AG09309 (cell line): ENCODE measurements at places on chromosomes 7 and 10.

DNA sequence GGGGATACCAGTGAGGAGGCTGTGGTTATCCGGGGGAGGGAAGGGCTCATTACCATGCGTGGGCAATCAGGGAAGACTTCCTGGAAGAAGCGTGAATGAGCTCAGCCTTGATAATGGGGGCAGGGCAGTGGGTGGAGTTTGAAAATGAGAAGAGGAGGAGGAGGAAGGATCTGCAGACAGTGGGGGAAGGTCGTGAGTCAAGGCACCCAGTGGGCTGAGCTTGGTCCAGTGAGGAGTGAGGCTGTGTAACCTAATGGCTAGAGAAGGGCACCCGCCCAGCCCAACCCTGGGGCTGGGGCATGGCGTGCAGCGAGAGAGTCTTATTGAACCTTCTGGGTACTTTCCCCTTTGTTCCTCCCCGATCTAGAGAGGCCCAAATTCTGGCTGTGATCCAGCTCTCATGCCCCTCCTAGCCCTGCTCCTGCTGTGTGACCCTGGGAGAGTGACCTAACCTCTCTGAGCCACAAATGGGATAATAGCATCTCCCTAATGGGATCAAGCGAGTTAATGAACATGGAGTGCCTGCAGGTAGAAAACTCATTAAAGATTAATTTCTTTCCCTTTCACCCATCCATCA, 31.5 kb downstream of the CLIP2 start:
- no peak for DNase-seq

DNA sequence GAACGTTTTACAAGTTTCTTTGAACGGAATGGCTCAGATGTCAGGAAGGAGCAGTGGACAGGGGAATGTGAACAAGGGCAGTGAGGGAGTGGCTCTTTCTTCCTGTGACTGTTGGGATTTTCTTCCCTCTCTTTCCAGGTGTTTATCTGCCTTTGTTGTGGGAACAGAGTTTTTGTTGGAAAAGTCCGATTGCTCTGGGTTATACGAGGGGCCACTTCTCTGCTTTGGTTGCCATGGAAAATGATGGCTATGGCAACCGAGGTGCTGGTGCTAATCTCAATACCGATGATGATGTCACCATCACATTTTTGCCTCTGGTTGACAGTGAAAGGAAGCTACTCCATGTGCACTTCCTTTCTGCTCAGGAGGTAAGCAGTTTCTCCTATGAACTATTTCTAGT, 41.4 kb downstream of the ZRANB1 start:
- DNase-seq, result no peak

- DNase-seq, result no peak
Measured at GRCh38 chr7:39406467-39406866, 159.7 kb upstream of the YAE1 start.

- DNase-seq, result no peak
Measured at GRCh38 chr7:153087498-153087897, 327.9 kb downstream of the ACTR3B start.

GRCh38 chr10:132335189-132336063, 3.4 kb downstream of the LRRC27 start:
- DNase-seq, result no peak

GRCh38 chr7:44272981-44273380, 52.4 kb downstream of the CAMK2B start:
- DNase-seq, result no peak
